ENCODE measurements at places on chromosomes 7 and 10.
A peak's percentile ranks its signal among the peaks of the same experiment; 100 is the strongest.

- DNase-seq, result no peak
These were observed 10.7 kb downstream of the GRK5 start for GRCh38 chr10:119217991-119218490.

DNA sequence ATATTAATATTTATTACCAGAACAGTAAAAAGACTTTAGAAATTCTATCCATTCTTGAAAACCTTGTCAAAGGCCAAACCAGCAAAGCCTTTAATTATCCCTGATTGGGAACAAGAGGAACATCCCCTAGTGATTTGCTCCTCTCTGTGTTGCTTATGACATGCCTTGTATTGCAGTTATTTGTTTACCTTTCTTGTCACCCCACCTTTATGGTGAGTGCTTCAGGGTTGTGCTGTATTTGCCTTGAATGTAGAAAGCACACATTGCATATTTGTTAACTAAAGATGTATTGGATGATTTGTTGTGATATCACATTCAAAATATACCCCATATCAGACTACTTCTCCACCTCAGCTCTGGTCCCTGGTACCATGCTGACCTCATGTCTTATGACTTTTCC, 23.5 kb upstream of the TECTB start:
- no peak for DNase-seq

- no peak for DNase-seq
These were observed 43.0 kb upstream of the IMMP2L start for GRCh38 chr7:111605246-111605645.

GRCh38 chr7:119890631-119891030, 382.3 kb upstream of the KCND2 start:
- DNase-seq, result no peak

DNA sequence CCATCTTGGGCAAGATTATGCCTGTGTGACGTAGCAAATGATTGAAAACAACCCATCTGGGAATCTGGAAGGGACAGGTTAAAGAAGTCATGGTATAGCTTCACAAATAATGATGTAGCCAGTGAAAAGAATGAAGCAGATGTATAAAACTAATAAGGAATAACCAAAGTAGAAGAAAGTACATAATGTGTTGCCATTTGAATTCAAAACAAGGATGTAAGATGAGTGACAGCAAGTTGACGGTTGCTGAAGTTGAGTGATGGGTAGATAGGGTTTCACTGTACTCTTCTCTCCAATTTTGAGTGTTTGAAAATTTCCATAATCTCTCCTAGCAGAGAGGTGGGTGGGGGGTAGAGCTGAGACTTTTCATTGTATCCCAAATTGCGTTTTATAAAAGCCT, 133.6 kb downstream of the FANK1 start:
- DNase-seq, result no peak

DNA sequence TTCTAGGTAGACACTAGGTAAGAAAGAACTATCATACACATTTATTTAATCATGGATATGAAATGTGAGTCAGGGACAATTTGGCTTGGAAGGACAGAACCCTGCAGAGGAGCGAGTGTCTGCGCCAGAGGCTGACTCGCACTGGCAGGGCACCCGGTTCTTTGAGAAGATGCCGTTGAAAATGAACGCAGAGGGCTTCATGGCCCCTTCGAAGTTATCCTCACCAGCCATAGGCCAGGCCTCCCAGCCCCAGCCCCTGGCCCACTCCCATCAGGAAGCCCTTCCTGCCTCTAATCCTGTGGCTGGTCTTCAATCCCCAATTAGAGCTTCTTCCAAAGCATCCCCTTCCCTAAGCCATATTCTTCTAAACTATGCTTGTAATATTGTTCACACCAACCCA, 239.8 kb downstream of the TCERG1L start:
- no peak for DNase-seq

- DNase-seq, result no peak
These were observed 59.7 kb downstream of the MET start for GRCh38 chr7:116731445-116732335.

DNA sequence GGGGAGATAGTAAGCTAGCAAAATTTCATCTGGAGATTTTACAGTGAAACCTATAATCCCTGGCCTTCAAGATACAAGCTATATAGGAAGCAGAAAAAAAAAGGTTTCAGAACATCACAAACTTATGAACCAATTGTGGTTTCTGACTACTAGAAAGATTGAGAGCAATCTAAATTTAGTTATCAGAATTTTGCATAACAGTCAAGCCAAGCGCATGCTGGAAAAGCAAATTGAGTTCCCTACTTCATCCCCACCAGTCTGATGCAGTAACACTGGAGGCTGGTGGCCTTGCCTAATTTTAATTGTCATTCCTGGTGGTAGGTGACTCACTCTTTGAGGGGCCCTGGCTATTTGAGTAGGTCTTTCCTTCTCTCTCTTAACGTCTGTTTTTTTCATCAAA, 46.3 kb upstream of the ELMO1 start:
- DNase-seq, result peak; percentile 58

- no peak for DNase-seq
These were observed 205.9 kb upstream of the PHF14 start for GRCh38 chr7:10767771-10768170.

All from common myeloid progenitor, CD34-positive (primary cell).